ENCODE measurements at places on chromosomes 4 and X.

GRCh38 chrX:136954930-136955329 lies 74.4 kb upstream of the RBMX start:
- no peak for DNase-seq

- DNase-seq = no peak
Observed at GRCh38 chr4:8294036-8294435, 24.5 kb downstream of the HTRA3 start.

GRCh38 chrX:71100581-71101505 lies 5.2 kb downstream of the FOXO4 start:
- DNase-seq = no peak

DNA sequence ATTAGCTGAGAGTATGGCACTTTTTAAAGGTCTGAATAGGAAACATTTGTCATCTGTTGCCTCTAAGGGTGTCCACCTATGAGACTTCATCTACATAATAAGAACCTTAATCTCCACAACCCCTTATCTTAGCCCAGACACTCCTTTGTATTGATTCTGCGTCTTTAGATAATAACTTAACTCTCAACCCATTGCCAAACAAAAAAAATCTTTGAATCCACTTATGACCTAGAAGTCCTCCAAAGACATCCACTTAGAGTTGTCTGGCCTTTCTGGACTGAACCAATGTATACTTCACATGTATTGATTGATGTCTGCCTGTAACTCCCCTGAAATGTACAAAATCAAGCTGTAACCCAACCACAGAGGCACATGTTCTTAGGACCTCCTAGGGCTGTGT lies 66.0 kb upstream of the CHRNA9 start:
- no peak for DNase-seq

- DNase-seq = no peak
Observed at GRCh38 chrX:101206471-101206870, 13.1 kb upstream of the DRP2 start.

GRCh38 chr4:28357990-28358389 lies 1497.3 kb downstream of the STIM2 start:
- no peak for DNase-seq

- DNase-seq = no peak
Observed at GRCh38 chr4:124708517-124709300, 3.8 kb downstream of the ANKRD50 start.

- DNase-seq = no peak
Observed at GRCh38 chrX:153900831-153901752, 3.4 kb upstream of the AVPR2 start.

DNA sequence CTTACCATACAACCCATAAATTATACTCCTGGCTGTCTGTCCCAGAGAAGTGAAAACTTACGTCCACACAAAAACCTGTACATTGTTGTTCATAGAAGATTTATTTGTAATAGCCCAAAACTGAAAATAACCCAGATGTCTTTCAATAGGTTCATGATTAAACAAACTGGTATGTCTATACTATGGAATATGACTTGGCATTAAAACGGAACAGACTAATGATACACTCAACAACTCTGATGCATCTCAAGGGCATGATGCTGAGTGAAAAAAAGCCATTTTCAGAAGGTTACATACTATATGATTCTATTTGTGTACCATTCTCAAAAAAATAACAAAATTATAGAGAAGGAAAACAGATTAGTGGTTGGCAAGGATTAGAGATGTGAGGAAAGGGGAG lies 11.6 kb upstream of the MND1 start:
- no peak for DNase-seq

DNA sequence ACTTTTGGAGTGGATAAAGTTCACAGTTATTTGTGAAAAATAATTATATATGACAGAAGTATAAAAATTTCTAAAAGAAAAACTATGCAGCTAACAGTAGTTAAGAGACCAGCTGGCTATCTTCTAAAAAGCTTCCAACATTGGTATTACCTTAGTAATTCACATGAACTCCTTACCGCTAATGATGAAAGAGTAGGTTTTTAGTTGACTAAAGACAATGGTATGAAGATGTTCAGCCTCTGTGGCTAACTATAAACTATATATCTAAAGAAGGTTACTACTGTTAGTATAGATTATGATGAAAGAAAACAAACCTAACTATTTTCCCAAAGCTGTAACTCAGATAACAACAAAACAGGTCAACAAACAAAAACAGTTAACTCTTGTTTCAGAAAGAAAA lies 10.4 kb downstream of the CCNI start:
- no peak for DNase-seq

DNA sequence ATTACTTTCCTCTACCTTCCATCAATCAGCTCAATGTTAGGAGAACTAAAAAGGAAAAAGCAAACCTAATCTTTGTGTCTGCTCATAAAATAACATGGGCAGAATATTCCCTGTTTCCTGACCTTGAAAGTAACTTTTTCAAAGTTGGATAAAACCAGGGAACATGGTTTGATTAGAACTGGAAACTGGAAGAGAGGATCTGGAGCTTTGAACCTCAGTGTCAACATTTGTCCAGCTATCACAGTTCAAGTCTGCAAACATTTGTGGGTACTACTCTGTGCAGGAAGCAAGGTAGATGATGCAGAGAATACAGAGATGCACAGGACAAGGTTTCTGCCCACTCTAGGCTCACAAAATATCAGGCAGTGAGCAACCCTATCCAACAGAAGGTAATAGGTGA lies 86.4 kb upstream of the TAB3 start:
- no peak for DNase-seq

- DNase-seq = no peak
Observed at GRCh38 chr4:173448103-173448502, 49.2 kb upstream of the SCRG1 start.

- DNase-seq = no peak
Observed at GRCh38 chr4:174564529-174564928, 42.2 kb upstream of the HPGD start.

- DNase-seq = no peak
Observed at GRCh38 chr4:80143307-80143679, 54.0 kb upstream of the PRDM8 start.

GRCh38 chr4:96293806-96294205 lies 453.9 kb downstream of the PDHA2 start:
- no peak for DNase-seq

DNA sequence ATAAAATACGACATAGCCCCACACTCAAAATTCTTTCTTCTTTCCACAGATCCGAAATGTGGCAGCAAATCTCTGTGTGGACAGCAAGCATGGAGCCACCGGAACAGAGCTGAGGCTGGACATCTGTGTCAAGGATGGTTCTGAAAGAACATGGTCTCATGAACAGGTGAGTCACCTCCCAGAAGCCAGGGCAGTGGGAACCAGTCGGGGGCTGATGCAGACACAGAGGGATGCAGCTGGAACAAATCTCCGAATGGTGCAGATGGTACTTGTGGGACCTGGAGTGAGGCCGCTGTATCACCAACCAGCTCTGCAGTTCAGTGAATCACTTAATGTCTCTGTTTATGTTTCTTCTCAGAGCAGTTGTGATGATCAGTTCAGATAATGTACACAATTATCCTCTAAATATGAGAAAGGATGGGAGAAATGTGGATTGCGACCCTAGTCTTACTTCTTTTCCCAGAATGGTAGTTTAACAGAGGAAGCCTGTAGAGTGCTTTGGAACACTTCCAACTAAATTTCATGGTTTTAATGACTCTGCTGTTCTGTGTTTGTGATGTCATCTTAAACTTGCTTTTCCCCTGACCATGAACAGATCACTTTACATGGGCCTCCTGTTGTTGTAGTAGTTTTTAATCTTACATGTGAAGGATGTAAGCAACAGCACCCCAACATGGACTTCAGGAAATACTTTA lies 159.3 kb upstream of the GALNT7 start:
- no peak for DNase-seq
